ENCODE measurements at places on chromosomes 4 and X. TPM values are rescaled to one million over a fixed set of nuclear protein-coding genes. Genes with fewer than 3 reads are reported as not detected.

DNA sequence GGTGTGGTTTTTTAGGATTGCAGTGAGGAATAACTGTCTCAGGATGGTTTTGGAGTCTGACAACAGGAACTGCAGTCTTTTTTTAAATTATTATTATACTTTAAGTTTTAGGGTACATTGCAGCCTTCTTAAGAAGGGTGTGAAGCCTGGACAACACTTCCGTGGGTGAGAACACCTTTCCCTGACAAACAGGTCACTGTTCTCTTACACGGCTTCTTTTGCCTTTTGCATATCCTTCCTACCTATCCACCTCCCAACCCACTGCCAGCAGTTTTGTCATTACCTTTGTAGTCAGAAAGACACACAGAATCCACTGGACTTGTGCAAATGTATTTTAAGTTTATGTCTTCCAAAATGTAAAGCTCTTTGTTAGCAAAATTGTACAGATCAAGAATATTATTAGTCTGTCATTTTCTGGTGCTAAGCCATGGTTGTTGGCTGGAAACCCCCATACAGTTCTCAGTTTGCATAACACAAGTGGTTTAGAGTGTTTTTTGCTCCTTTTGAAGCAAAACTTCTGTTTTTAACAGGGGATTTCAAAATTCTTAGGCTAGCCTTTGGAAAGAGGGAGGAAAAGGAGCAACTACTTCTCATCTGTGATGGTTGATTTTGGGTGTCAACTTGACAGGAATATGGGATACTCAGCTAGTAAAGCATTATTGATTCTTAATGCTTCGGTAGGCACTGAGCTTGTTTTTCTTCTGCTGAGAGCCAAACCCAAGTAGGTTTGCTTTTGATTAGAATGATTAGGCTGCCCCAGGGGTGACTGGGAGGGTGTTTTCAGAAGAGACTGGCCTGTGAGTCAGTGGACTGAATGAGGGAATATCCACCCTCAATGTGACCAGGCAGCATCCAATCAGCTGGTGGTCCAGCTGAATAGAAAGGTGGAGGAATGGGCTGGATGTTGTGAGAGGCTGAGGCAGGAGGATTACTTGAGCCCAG lies 29.4 kb upstream of the KLHL2 start:
- H3K27me3 ChIP-seq = no peaks in the 10 kb centered on the region
- H3K4me3 ChIP-seq = no peak overlapping the region
- no peak overlapping the region for H3K27ac ChIP-seq
- H3K4me1 ChIP-seq = no peaks in the 10 kb centered on the region

GRCh38 chr4:110851989-110852388 lies 229.1 kb upstream of the PITX2 start:
- no peaks in the 10 kb centered on the region for H3K4me1 ChIP-seq
- H3K36me3 ChIP-seq = no peaks in the 10 kb centered on the region
- no peak overlapping the region for H3K27ac ChIP-seq
- no peaks in the 10 kb centered on the region for H3K27me3 ChIP-seq
- no peak for DNase-seq

Gene CT45A5
- total RNA-seq = not detected

GRCh38 chr4:57333684-57334083 lies 223.5 kb upstream of the IGFBP7 start:
- no peaks in the 10 kb centered on the region for H3K36me3 ChIP-seq
- no peaks in the 10 kb centered on the region for H3K27me3 ChIP-seq
- no peak overlapping the region for H3K27ac ChIP-seq

GRCh38 chr4:99300934-99301333 lies 10.1 kb upstream of the ADH1A start:
- no peak overlapping the region for H3K27ac ChIP-seq
- no peaks in the 10 kb centered on the region for H3K27me3 ChIP-seq
- H3K36me3 ChIP-seq = no peaks in the 10 kb centered on the region
- H3K4me3 ChIP-seq = no peak overlapping the region

GRCh38 chr4:86846921-86847320 lies 2.3 kb downstream of the SLC10A6 start:
- no peaks in the 10 kb centered on the region for H3K36me3 ChIP-seq
- H3K4me3 ChIP-seq = no peak overlapping the region
- no peak overlapping the region for H3K27ac ChIP-seq
- no peaks in the 10 kb centered on the region for H3K27me3 ChIP-seq

GRCh38 chr4:155407480-155407879 lies 30.7 kb upstream of the MAP9 start:
- H3K27me3 ChIP-seq = no peaks in the 10 kb centered on the region
- H3K4me3 ChIP-seq = no peak overlapping the region
- no peaks in the 10 kb centered on the region for H3K36me3 ChIP-seq
- no peaks in the 10 kb centered on the region for H3K4me1 ChIP-seq
- no peak overlapping the region for H3K27ac ChIP-seq

DNA sequence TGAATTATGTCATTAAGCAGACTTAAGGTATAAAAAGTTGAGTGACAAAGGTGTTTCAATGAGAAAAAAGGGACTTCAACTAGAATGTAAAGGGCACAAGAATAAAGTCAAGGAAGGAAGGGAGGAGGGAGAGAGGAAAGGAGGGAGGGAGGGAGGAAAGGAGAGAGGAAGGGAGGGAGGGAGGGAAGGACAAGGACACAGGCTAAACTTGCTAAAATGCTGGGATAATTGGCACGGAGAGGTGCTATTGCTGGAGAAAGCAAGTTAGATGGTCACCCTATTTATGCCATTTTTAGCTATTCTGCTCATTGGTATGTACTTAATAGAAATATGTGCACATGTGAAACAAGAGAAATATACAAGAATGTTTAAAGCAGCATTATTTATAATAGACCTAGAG lies 44.9 kb upstream of the SPP1 start:
- no peak overlapping the region for H3K27ac ChIP-seq
- no peaks in the 10 kb centered on the region for H3K27me3 ChIP-seq

Data from GM23338 (cell line).